ENCODE measurements at places on chromosomes 6 and 20.
A peak's percentile ranks its signal among the peaks of the same experiment; 100 is the strongest.

DNA sequence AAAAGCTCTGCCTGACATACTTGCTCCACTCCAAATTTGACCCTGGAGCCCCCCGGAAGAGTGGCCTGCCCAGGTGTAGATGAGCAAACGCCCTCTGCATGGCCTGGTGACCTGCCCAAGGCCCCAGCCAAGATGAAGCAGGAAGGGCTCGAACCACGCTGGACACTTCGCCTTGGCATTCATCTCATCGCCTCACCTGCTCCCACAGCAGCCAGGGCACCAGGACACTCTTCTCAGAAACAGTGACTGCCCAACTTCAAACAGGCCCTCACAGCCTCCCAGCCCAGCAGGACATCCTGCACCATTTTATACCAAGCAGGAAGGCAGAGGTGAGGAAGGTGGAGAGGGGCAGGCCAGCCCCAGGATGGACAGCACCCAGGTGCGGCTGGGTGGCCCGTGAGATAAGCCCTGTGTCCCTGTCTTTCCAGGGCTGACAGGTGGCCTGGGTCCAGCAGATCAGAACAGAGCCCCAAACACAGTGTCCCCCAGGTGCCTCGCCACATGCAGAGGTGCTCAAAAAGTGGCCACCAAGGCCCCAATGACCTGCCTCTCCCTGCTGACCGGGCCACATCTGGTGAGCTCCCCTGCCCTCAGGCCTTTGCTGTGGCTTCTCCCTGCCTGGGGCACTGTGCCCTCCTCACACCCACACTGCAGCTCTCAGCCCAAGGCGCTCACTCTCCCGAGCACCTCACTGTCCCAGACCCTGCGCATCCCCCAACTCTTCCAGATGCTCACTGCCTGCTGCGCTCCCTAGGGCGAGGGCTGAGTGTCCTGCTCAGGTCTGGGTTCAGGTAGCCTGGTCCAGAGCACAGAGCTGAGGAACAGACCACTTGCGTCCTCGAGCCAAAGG is 7.2 kb downstream of the ACSS1 start:
- no peak for DNase-seq

GRCh38 chr6:33699739-33700138 is 11.8 kb downstream of the UQCC2 start:
- DNase-seq: no peak

- DNase-seq: no peak
Measured at GRCh38 chr6:93678841-93679454, 259.6 kb upstream of the EPHA7 start.

GRCh38 chr6:56280126-56280525 is 32.7 kb upstream of the COL21A1 start:
- no peak for DNase-seq

- no peak for DNase-seq
Measured at GRCh38 chr6:130893766-130894165, 66.6 kb downstream of the SMLR1 start.

- peak; percentile 26 for DNase-seq
Measured at GRCh38 chr6:27518881-27519795, 46.2 kb upstream of the ZNF184 start.

- no peak for DNase-seq
Measured at GRCh38 chr20:698276-698675, 22.7 kb upstream of the SCRT2 start.

DNA sequence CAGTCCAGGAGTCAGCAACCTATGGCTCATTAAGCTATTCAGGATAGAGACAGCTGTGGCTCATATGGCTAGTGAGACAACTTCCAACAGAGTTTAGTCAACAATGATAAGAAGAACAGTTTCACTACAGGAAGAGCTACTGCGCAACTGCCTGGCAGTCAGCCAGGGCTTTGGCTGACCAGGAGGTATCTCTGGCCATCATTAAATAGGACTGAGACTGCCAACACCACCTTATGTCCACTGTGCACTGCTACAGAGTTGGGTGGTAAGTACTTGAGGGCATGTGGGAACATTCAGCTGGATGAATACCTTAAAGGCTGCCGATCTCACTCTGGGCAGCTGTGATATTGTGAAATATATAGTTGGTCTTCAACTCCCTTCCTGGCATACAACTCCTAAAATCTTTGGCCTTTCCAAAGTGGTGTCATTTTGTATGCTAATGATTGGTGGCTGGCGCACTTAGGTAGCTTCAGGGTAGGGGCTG is 52.2 kb upstream of the FAM83C start:
- no peak for DNase-seq

GRCh38 chr6:79733388-79733787 is 102.3 kb downstream of the SH3BGRL2 start:
- DNase-seq: no peak

GRCh38 chr20:11651138-11651537 is 266.6 kb upstream of the BTBD3 start:
- no peak for DNase-seq

DNA sequence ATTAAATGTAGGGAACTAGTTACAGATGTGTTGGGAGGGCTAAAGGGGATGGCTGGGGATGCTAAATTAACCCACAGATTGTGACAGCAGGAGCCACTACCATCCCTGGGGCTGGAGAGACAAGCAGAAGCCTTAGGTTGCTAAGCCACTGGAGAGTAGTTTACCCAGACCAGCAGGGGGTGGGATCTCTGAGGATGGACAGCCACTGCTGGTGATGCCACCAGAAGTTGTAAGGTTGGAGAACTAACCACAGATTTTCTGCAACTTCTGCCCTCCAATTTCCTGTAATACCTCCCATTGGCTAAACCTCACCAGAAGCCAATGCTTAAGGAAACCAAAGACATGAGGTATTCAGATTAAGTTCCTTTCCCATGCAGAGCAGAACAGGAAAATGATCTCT is 139.6 kb upstream of the NOX3 start:
- no peak for DNase-seq

- DNase-seq: no peak
Measured at GRCh38 chr20:39504710-39505094, 542.6 kb downstream of the DHX35 start.

GRCh38 chr6:31829633-31830283 is 2.2 kb downstream of the HSPA1B start:
- DNase-seq: no peak

- DNase-seq: no peak
Measured at GRCh38 chr6:100879317-100879716, 1.8 kb downstream of the ASCC3 start.

DNA sequence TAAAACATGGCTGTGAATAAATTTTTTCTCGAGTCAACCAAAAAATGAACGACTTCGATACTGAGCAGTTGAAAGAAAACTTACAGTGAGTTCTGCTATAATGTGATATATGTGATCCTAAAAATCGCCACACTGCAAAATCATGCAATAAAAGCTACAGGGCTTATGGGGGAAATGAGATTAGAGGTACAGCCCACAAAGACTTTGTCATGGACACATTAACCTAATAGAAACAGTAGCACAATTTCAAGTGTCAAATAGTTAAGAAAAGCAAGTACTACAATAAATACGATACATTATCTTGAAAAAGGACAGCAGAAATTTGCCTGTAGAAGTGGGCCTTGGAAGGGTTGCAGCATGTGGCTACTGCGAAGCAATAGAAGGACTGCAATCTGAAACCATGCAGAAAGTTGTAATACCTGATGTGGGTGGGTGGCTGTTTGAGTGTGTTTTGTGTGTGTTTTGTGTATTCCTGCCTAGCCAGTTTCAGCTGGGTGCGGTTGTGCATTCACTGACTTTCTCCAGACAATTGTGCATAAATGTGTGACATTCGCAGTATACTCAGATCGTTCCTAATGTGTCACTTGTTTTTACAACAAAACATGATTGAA is 79.1 kb downstream of the RPP40 start:
- no peak for DNase-seq

GRCh38 chr6:158879180-158879579 is 60.0 kb upstream of the EZR start:
- no peak for DNase-seq

DNA sequence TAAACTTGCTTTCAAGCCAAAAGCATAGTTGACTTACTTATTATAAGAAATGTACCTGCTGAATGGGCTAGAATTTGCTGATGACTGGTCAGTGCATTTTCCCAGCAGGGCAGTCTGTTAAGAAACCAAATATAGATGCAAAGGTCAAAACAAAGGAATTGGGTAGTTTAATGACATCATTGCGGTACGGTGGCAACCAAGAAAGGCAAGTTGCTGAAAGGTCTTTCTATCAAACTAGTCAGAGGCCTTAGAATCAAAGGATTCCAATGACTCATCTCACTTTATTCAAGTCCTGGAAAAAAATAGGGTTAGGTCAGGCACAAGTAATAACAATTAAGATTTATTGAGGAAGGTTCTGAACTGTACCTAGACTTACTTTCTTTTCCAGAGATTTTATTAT is 76.4 kb downstream of the KIZ start:
- DNase-seq: no peak

DNA sequence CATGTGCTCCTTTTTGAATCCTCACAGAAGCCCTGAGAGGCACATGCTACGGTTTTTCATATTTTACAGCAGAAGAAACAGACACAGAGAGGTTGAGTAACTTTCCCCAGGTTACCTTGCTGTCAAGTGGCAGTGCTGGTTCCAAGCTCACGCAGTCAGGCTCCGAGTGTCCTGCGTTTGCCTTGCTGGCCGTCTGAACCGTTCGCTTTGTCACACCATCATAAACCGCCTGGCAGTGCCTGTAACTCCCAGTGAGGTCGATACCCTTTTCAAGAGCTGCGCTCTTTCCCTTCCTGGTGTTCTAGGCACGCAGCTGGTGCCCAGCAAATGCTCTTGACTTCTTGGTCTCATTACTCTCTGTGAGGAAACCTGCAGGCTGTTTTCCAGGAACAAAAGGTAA is 31.3 kb upstream of the KCNG1 start:
- DNase-seq: no peak

GRCh38 chr20:54160065-54161007 is 13.4 kb downstream of the CYP24A1 start:
- DNase-seq: no peak

GRCh38 chr6:37050045-37050853 is 44.8 kb downstream of the FGD2 start:
- DNase-seq: peak; percentile 30

DNA sequence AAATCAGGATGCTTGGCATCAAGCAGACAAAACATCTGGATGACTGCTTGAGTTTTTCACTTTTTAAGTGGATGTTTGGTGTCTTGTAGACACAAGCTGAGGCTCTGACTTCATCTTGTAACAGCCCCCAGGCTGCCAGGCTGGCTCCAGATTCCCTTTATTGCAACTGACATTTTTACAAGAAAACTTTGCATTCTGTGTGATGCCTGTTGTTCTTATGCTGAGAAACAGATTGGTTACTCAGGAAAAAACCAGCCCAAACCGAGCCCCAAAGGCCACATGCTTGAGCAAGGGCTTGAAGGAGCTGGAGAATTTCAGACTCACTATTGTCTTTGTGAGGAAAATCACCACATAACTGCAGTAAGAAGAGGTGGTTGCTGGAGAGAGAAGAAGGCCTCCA is 98.4 kb upstream of the PREP start:
- no peak for DNase-seq

DNA sequence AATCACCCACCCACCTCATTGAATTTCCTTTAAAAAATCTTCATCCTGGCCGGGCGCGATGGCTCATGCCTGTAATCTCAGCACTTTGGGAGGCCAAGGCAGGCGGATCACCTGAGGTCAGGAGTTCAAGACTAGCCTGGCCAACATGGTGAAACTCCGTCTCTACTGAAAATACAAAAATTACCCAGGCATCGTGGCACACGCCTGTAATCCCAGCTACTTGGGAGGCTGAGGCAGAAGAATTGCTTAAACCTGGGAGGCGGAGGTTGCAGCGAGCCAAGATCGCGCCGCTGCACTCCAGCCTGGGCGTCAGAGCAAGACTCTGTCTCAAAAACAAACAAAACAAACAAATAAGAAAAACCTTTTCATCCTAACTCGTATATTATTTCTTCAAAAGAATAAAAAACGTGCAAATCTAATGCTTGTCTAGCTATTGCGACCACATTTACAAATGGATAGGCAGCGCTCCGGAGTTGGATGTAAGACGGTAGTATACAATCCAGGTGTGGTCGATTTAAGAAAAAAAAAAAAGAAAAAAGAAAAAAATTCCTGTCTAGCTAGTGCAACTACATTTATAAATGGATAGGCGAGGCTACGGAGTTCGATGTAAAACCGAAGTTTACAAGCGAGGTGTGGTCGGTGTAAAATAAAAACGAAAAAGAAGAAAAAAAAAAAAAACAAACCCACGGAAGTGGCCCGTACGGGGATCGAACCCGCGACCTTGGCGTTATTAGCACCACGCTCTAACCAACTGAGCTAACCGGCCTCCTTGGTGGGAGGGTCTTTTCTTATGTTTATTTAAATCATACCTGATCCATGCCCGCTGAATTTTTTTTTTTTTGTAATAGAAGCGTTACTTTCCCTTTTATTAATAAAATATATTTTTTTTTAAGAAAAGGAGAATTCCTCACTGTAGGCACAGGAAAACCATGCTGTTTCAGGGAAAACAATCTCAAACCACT is 70.7 kb upstream of the PRSS16 start:
- peak; percentile 48 for DNase-seq

- no peak for DNase-seq
Measured at GRCh38 chr6:155275808-155276480, 12.1 kb downstream of the CLDN20 start.

GRCh38 chr6:37971711-37972390 is 152.3 kb downstream of the ZFAND3 start:
- no peak for DNase-seq

- no peak for DNase-seq
Measured at GRCh38 chr6:109460161-109460829, 4.7 kb upstream of the MICAL1 start.

- no peak for DNase-seq
Measured at GRCh38 chr6:139547122-139547776, 172.8 kb upstream of the CITED2 start.

DNA sequence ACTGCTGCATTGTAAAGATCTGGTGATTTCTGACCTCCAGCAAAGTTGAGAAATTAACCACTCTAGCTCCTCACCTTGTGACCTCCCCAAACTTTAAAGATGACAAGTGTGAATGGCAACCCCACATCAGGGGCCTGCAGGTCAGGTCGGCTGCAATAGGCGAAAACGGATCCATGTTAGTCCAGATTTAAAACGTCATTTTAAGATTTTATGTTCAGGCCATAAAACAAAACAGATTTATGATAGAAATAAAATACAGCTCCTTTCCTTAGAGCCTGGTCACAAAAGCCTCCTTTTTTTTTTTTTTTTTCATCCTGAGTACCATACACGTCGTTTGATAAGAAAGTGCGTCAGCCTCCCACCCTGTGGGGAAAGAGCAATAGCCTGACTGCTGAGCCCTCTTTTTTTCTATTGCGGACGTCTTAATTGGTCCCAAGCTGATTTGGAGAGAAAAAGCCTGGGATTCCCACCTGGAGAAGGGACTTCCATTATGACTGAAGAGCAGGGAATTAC is 519.2 kb upstream of the NOX3 start:
- DNase-seq: no peak

- DNase-seq: no peak
Measured at GRCh38 chr20:54535033-54535432, 59.6 kb downstream of the DOK5 start.

GRCh38 chr6:33347816-33348215 is 30.3 kb upstream of the ZBTB22 start:
- no peak for DNase-seq

Measured in activated CD4-positive, CD25-positive, alpha-beta regulatory T cell treated with anti-CD3 and anti-CD28 coated beads, Interleukin-2, amount 50 U/mL, for 16 hours (primary cell).